Bone marrow (tissue), 2 donors: ENCODE measurements at places on chromosomes 2 and 18.

- DNase-seq = no peak
Observed at GRCh38 chr2:100819370-100820272, at the start of gene NPAS2. Gene NPAS2, plus strand, starts transcription at chr2:100820139. Its CDS starts 84,616 bp downstream, at chr2:100904755.

DNA sequence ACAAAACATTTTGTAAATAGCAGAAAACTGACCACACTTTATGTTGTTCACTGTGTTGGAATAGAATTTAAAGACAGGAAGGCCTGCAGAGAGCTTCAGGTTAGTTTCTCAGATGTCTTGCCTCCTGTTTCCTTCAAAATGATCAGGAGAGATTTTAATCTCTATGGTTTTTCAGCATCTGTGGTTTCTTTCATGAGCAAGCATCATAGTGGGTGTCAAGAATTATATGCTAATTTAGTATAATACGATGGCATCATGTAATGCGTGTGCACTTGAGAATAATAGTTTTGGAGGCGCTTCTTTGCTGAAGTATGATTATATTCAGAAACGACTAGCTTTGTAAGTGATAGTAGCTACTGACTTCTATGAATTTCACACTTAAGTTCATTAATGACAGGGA, 149.9 kb downstream of the PLCL1 start:
- no peak for DNase-seq

DNA sequence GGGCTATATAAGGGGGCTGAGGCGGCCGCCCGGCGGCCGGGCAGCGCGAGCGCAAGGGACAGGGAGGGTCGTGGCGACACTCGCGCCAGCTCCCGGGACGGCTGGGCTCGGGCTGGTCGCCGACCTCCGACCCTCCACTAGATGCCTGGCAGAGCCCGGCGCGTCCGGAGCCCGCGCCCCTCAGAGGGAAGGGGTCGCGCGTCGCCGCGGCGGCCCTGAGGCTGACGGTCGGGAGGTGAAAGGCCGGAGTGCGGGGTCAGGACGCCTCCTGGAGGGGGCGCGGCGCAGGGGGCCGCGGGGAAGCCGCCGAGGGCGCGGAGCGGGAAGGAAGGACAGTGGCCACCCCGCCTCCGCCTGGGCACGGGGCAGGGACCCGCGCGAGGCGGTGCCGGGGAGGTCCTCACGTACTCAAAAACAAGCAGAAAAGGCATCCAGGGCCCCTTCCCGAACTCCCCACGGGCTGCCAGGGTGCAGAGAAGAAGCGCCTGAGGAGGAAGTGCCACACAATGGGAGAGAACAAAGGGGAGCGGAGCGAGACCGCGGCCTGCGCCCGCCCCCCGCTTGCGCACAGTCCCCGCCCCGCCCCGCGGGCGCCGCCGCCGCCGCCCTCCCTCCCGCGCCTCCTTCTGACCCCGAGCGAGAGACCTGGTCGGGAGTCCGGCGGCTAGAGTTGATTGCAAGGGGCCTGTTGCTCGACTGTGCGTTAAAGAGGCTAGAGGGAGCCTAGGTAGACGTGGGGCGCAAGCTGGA, 776 bp upstream of the KLF7 start:
- peak; percentile 67 for DNase-seq

DNA sequence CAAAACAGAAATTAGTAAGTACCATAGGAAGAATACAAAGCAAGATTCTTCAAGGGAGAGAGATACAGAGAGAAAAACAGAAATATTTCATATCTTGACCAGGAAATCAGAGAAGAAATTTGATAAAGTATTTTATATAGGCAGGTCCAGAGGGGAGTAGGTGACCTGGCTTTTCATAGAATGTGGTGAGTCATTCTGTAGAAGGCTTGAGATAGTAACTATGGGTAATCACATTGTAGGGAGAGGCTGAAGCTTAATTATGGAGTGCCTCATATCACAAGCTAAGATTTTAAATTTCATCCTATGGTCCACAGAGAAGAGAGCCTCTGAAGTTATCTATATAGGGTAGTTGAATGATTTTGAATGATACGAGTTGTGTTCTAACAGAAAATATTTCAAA, 195.0 kb upstream of the CYRIA start:
- no peak for DNase-seq
